ENCODE measurements at places on chromosomes 2 and 18. TPM values are rescaled to one million over a fixed set of nuclear protein-coding genes. Genes with fewer than 3 reads are reported as not detected.

DSG3 gene
- not detected for total RNA-seq

FBXO41 gene
- total RNA-seq: 23.7 TPM

TRIM43 gene
- total RNA-seq: not detected

COLEC12 gene
- not detected for total RNA-seq

RAMP1 gene
- 12.4 TPM for total RNA-seq

RIT2 gene
- not detected for total RNA-seq

TMSB10 gene
- total RNA-seq: 868 TPM

ZNF804A gene
- total RNA-seq: 2.4 TPM

FSHR gene
- not detected for total RNA-seq

ALPP gene
- not detected for total RNA-seq

HOXD4 gene
- not detected for total RNA-seq

SLC38A11 gene
- 5.4 TPM for total RNA-seq
